ENCODE measurements at places on chromosomes 6 and 20.

GRCh38 chr20:4887586-4887985 is 113.7 kb downstream of the SLC23A2 start:
- no peak for DNase-seq

DNA sequence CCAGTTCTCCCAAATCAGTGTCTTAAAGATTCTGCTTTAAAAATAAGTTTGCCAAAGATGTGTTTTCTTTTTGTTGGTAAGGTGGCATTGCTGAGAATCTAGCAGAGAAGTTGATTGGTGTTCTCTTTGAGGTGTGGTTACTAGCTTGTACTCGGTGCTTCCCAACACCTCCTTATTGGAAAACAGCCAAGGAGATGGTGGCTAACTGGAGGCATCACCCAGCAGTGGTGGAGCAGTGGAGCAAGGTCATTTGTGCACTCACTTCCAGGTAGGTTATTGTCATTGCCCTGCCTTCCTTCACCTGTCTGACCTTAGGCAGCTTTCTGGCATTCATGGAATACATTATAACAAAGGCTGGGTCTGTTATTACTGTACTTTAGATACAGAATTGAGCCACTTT is 26.7 kb downstream of the RALGAPB start:
- DNase-seq = no peak

- DNase-seq = no peak
Observed at GRCh38 chr6:100093405-100093804, 99.4 kb upstream of the MCHR2 start.

DNA sequence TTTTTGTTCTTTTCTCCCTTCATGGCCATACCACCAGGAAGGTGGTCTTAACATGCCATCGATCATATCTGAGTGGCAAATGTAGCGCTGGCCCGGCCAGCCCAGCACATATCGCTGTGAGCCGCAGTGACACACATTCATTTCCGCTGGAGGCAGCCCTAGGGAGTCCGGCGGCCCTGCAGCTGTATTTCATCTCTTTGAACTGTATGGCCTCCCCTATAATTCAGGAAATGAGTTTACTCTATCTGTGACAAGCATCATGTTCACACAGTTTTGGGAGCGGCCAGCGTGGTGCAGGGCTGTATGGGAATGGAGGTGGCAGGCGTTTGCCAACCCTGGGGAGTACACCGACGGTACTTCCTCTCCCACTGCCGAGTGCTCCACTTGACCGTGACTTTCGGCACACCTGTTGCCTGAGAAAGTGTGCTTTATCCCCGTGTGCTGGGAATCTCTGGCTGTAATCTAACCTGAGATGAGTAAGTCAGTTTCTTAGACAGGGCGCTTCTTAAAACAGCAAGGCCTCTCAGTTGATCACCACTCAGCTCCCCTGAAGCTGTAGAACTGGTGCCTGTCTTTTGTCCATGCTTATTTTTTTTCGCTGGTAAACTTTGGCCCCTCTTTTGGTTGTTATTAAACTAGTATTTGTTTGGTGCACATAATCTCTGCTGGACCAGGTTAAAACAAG is 257.1 kb upstream of the TAB2 start:
- no peak for DNase-seq

DNA sequence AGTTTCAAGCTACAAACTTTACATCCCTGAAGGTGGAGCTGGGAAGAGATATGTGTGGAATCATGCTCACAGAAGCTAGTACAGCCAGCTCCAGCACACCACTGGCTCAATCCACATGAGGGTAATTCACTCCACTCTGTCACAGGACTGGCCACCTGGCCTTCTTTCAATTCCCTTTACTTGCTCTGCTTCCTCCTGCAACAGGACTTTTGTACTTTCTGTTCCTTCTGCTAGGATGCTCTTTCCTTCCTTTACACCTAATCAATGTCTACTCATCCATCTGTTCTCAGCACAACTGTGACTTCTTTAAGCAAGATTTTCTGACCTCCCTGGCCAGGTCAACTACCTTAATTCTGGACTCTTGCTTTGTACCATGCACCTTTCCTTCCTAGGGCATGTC is 39.4 kb upstream of the MYB start:
- no peak for DNase-seq

GRCh38 chr6:169371344-169372127 is 117.9 kb upstream of the THBS2 start:
- DNase-seq = no peak

GRCh38 chr6:6923605-6924004 is 184.2 kb upstream of the RREB1 start:
- no peak for DNase-seq
